ENCODE measurements at places on chromosomes 6 and 20.
A peak's percentile ranks its signal among the peaks of the same experiment; 100 is the strongest.

- DNase-seq: peak; percentile 41
Measured at GRCh38 chr6:106116125-106116832, 30.1 kb downstream of the PRDM1 start.

DNA sequence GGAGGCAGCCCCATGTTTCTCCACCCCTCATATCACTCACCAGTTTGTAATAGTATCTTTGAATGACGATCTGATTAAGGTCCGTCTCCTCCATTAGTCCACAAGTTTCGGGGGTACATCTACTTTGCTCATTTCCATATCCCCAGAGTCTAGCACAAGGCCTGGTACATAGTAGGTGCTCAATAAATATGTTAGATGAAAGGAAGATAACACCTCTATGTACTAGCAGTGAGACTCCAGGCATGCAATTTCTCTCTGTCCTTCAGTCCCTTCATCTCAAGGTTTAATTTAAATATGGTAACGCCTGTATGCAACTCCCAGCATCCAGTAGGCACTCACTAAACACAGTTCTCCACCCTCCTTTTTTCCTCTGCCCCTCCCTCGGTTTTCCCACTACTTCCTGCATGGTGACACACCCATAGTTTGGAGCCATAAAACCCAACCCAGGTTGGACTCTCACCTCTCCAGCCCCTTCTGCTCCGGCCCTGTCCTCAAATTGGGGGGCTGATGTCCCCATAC lies 461 bp upstream of the HNF4A start:
- DNase-seq: no peak

DNA sequence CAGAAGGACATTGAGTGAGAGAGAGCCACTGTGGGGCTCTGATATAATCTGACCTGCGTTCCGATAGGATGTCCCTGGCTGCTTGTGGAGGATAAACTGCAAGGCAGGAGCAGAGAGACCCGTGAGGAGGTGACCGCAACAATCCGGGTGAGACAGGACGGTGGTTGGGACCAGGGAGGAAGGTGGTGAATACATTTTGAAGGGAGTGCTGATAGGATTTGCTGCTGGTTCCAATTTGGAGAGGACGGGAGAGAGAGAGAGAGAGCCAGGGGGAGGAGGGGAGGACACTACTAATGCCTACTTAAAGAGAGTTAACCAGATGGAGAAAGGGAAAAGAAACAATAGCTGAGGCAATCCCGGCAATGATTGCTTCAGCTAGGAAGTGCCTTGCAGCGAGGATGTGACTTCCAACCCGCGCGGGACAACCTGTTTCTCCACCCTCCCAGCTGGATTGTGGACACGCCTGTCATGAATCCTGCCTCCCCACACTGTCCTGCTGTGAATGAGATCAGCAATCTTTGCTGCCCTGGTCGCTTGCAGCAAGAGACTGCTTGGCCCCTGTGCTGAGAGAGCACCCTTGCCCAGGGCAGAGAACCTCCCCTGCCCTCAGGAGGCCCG lies 199.0 kb upstream of the KCNG1 start:
- DNase-seq: no peak

DNA sequence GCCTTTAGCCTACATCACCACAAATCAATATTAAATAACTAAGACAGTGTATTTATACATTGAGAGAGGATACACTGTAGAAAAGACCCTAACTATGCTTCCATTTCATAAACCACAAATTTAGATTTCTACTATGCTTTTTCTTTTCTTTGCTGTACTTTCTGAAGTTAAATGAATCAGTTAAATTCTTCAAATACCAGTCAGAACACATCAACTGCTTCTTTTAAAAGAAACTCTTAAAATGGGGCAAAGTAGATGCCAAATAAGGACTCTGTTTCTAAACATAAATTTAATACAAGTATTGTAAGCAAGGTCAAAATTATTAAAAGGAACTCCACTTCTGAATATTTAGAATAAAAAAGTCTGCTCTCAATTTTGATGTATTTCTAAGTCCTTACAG lies 76.9 kb downstream of the GMDS start:
- no peak for DNase-seq

DNA sequence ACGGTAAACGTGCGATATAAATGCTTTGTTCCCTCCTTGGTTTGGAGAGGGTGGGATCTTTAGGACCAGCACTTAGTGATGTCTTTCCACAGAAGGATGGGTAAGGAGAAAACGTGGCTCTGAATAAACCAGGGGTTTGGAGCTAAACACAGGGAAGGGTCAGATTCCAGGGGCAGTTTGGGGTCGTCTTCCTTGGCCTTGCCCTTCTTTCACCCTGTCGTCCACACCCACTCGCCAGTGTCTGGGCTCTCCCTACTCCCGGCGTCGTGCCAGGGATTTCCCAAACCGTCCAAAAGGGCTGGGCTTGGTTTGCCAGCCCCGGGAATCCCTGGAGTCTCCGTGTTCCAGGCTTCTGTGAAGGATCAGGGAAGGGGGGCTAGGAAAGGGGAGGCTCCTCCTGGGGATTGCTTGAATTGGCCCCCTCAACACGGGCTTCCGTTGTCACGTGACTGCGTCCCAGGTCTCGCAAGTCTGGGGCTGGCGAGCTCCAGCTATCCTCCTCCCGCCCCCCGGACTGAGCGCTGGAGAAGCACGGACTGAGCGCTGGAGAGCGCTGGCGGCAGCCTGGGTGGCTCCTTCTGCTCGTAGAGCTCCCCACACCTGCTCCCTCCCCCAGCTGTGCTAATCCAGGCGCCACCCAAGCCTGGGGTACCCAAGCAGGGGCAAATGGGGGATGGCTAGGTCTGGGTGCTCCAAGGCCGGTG lies 9.4 kb upstream of the ARMC12 start:
- peak; percentile 79 for DNase-seq

GRCh38 chr6:13203145-13203544 lies 125.2 kb downstream of the TBC1D7 start:
- DNase-seq: no peak

DNA sequence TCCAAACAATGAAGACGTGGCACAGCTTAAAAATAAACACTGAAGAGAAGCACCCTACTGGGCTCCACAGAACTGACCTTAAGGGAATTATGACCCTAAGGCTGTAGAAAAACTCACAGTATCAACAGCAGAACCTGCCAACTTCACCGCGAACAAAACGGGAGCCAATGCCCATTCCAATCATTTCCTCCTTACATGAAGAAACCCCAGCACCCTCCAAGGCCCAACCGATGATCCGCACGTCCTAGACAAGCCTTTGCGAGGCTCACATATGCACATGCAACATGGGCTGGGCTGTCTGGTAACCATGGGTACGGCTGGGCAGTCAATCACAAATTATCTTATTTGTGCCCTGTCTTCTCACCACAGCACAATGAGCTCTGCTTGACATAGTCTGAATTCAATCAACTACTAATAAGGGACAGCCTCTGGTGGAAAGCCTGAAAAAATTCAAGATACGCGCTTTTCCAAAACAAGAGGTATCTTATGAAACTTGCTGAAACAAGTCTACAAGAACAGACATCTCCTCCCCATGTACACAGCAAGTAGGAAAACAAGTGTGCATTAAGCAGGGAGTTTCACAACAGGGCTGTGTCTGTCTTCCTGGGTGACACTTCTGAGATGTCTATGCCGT lies 1.7 kb downstream of the DIDO1 start:
- peak; percentile 80 for DNase-seq

GRCh38 chr6:123994168-123994567 lies 190.5 kb downstream of the NKAIN2 start:
- no peak for DNase-seq

GRCh38 chr6:30102414-30102969 lies 10.4 kb downstream of the TRIM31 start:
- no peak for DNase-seq

- DNase-seq: peak; percentile 49
Measured at GRCh38 chr20:49951151-49951550, 15.0 kb downstream of the RNF114 start.

DNA sequence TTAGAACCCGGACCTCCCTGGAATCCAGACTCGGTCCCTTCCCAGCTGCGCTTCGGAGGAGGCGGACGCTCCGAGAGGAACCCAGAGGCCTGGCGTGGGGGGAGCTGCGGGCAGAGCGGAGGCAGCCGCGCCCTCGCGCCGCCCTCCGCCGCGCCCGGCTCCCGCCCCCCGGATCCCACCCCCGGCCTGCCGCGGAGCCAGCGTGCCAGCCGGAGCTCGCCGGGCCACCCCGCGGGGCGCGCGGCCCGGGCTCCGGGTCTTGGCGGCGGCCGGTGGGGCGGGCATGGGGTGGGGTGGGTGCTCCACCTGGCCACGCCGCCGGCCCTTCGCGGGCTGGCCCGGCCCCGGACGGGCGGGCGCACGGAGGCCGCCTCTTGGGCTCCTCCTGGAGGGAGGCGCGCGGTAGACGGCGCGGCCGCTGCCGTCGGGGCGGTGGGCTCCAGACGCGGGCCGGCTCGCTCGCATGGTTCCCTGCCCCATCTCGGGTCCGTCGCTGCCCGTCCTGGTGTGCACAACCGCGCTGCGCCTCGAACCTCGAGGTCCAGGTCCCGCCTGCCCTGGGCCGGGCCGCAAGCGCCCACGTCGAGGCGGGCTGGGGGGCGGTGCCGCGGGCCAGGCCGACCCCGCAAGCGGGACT lies 592 bp upstream of the CDYL start:
- DNase-seq: peak; percentile 63

- no peak for DNase-seq
Measured at GRCh38 chr20:25012616-25013189, 20.2 kb upstream of the APMAP start.

DNA sequence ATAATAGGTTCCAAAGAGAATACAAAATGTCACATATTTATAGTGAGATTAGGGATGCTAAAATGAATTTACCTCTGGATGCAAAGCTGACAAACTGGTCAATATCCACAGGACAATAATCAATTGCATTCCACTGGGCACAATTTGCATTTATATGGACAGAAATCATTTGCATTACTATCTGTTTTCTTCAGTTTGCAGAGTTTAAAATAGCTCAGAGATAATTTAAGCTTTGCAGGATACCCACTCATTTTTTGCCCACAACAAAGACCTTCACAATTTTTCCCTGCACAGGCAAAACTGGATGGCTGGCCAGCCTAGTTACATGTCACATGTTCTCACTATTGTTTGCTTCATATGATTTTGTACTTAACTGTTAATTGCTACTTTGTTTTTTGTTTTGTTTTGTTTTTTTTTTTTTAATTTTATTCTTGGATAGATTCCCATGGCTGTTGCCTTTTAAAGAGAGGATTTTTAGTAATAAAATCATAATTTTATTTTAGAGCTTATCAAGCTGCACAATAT lies 483.5 kb downstream of the UTRN start:
- no peak for DNase-seq
